ENCODE measurements at places on chromosomes 7 and 10. TPM values are rescaled to one million over a fixed set of nuclear protein-coding genes. Genes with fewer than 3 reads are reported as not detected.

DNA sequence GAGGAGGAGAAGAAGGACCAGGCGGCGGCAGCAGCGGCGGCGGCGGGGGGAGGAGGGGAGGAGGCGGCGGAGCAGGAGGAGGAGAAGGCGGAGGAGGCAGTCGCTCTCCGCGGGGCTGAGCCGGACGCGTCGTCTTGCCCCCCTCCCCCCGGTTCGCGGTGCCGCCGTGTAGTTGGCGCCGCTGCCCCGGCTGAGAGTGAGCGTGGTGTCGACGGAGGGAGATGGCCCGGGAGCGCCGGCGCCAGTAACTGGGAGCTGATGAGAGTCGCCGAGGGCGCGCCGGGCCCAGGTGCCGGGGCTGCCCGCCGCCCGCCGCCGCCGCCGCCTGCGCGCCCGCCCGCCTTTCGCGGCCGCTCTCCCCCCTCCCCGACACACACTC lies 257 bp downstream of the WAC start:
- H3K36me3 ChIP-seq = peaks cover 31% of the 10 kb centered on the region
- H3K4me1 ChIP-seq = peaks cover 45% of the 10 kb centered on the region
- peak overlapping the region; percentile 98 for H3K27ac ChIP-seq
- H3K4me3 ChIP-seq = no peak overlapping the region

GRCh38 chr7:71553306-71553705 lies 421.4 kb downstream of the GALNT17 start:
- no peaks in the 10 kb centered on the region for H3K27me3 ChIP-seq
- H3K27ac ChIP-seq = no peak overlapping the region
- no peaks in the 10 kb centered on the region for H3K36me3 ChIP-seq
- no peak overlapping the region for H3K4me3 ChIP-seq

DNA sequence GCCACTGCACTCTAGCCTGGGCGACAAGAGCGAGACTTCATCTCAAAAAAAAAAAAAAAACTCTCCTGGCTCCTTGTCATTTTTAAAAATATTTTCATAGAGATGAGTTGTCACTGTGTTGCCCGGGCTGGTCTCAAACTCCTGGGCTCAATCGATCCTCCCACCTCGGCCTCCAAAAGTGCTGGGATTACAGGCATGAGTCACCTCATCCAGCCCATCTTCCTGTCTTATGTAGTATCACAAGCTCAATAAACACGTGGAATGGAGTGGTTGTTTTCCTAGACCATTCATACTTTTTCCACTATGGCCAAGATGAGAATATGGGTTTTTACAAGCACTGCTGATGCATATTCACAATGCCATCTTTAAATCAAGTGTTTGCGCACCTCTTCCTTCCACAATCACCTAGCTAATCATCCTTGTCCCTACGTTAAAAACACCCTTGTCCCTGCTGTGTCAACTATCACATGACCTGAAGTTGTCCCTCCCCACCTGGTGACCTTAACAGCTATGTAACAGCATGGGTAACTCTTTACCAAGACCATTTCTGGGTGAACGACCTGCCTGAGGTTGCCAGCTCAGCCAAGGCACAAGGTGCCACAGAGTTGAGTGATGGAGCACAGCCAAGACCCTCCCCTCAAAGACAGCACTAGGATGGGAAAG lies 21.3 kb downstream of the DLG5 start:
- no peak overlapping the region for H3K4me3 ChIP-seq
- no peaks in the 10 kb centered on the region for H3K36me3 ChIP-seq
- no peaks in the 10 kb centered on the region for H3K27me3 ChIP-seq
- DNase-seq = no peak
- H3K4me1 ChIP-seq = no peaks in the 10 kb centered on the region

GRCh38 chr7:153404781-153405279 lies 645.3 kb downstream of the ACTR3B start:
- H3K36me3 ChIP-seq = no peaks in the 10 kb centered on the region
- no peaks in the 10 kb centered on the region for H3K4me1 ChIP-seq
- DNase-seq = no peak
- H3K4me3 ChIP-seq = no peak overlapping the region
- H3K27me3 ChIP-seq = no peaks in the 10 kb centered on the region

- H3K4me1 ChIP-seq = no peaks in the 10 kb centered on the region
- H3K4me3 ChIP-seq = no peak overlapping the region
- DNase-seq = no peak
- H3K27me3 ChIP-seq = no peaks in the 10 kb centered on the region
- H3K36me3 ChIP-seq = peaks cover 5% of the 10 kb centered on the region
- no peak overlapping the region for H3K27ac ChIP-seq
Observed at GRCh38 chr7:37198041-37198905, 250.4 kb downstream of the ELMO1 start.

- no peak for DNase-seq
- peak overlapping the region; percentile 100 for H3K4me3 ChIP-seq
- no peaks in the 10 kb centered on the region for H3K36me3 ChIP-seq
- H3K27me3 ChIP-seq = no peaks in the 10 kb centered on the region
Observed at GRCh38 chr10:119597405-119598186, 832 bp upstream of the TIAL1 start.

GRCh38 chr7:17234398-17235031 lies 63.9 kb upstream of the AHR start:
- peak overlapping the region; percentile 88 for H3K27ac ChIP-seq
- no peaks in the 10 kb centered on the region for H3K27me3 ChIP-seq
- H3K4me3 ChIP-seq = peak overlapping the region; percentile 23
- no peaks in the 10 kb centered on the region for H3K36me3 ChIP-seq
- peaks cover 23% of the 10 kb centered on the region for H3K4me1 ChIP-seq
- DNase-seq = peak; percentile 75

DNA sequence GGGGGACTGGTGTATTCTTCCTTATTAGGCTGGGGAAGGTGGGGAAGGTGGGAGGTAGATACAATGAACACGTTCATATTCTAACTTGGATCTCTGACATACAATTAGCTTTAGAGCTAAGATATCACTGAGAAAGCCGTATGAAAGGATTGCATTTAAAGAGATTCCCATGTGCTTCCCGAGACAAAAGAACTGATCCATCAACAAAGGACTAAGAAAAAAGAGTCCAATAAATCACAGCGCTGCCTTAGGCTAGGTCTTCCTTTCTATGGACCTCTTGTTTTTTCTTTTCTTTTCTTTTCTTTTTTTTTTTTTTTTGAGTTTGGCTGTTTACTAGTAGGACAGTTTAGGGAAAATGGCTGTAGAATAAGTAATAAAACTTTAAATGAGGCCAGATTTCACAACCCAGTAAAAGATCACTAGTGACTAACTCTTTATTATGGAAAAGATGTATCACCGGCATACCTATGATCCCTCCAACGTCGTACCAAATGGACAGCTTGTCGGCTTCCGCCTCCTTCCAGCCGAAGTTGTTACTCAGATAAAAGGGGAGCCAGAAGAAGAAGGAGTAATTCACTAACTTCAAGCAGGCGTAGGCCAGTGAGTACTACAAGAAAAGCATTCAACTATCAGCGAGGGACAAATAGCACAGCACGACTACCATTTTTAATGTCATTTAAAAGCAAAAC lies 50.0 kb downstream of the SLC37A3 start:
- peaks cover 13% of the 10 kb centered on the region for H3K36me3 ChIP-seq
- H3K4me1 ChIP-seq = no peaks in the 10 kb centered on the region
- H3K27me3 ChIP-seq = no peaks in the 10 kb centered on the region
- no peak for DNase-seq
- no peak overlapping the region for H3K27ac ChIP-seq

DNA sequence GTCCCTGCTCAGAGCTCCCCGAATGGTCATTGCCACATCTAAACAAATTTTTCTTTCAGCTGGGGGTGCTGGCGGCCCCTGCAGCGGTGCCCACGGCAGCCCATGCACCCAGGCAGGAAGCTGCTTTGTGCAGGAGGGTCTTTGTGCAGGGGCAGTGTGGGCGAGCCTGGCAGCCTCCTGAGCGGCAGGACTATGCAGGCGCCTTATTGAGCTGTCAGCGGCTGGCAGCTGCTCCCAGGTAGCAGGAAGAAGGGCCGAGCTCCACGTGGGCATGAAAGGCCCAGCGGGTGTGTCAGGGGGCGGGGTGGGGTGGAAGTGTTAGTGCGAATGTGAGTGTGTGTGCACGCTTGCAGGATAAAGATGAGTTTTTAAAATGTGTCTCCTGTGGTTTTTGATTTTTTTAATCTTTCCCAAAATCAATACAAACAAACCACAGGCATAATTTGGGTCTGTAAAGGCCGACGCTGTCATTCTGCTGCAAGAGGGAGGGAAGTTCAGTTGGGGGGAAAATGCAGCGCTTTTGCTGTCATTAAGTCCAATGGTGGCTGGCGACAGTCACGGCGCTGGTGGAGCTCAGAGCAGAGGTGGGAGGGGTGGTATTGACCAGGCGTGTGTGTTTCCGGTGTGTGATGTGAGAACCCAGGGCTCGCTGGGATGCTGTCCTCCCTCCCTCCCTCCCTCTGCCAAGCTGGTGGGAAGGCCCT lies 83.9 kb downstream of the LHPP start:
- no peaks in the 10 kb centered on the region for H3K36me3 ChIP-seq
- H3K27me3 ChIP-seq = no peaks in the 10 kb centered on the region
- H3K27ac ChIP-seq = no peak overlapping the region
- DNase-seq = no peak
- H3K4me3 ChIP-seq = no peak overlapping the region

GRCh38 chr10:31769564-31769963 lies 159.1 kb downstream of the ARHGAP12 start:
- H3K27ac ChIP-seq = no peak overlapping the region
- DNase-seq = no peak
- H3K36me3 ChIP-seq = no peaks in the 10 kb centered on the region
- no peak overlapping the region for H3K4me3 ChIP-seq
- no peaks in the 10 kb centered on the region for H3K4me1 ChIP-seq

- H3K27me3 ChIP-seq = no peaks in the 10 kb centered on the region
- no peak overlapping the region for H3K27ac ChIP-seq
- no peak for DNase-seq
- H3K36me3 ChIP-seq = no peaks in the 10 kb centered on the region
- H3K4me3 ChIP-seq = no peak overlapping the region
Observed at GRCh38 chr7:154709840-154710520, 292.9 kb downstream of the PAXIP1 start.

DNA sequence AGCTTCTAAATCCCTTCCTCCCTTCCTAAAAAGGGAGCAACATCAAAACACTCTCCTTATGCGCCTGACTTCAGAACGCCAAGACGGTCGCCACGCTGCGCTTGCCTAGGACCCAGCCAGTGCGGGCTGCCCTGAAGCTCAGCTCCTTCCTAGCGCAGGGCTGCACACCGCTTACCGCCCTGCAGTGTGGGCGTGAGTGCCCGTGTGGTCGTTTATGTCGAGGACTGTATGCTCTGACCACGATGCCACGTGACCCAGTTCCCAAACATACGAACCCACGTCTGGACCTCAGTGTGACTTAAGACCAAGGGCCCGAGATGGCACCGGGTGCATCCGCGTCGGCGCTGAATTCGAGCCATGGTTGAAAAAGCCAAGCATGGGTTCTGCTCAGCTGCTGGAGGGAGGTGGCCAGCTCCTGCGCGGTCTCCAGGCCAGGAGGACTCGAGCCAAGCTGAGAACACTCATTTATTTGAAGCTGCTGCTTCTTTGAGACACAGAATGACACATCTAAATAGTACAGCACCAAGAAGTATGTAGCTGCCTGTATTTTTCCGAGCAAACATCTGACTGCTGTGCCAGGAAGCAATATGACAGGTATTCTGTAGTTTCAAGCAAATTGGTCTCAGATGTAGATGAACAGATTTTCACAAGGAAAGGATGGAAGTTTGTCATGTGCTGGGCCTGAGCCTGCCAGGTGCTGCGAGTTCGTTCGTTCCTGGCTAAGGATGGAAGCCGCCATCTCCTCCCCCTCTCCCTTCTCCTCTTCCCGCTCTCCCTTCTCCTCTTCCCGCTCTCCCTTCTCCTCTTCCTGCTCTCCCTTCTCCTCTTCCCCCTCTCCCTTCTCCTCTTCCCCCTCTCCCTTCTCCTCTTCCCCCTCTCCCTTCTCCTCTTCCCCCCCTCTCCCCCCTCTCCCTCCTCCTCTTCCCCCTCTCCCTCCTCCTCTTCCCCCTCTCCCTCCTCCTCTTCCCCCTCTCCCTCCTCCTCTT lies 184.7 kb downstream of the EBF3 start:
- no peak overlapping the region for H3K4me3 ChIP-seq
- H3K36me3 ChIP-seq = no peaks in the 10 kb centered on the region
- no peak for DNase-seq
- H3K27me3 ChIP-seq = no peaks in the 10 kb centered on the region

The CLRN3 gene
- total RNA-seq = not detected

The H2BK1 gene
- total RNA-seq = 0.57 TPM

The UCN3 gene
- total RNA-seq = not detected

The HUS1 gene
- total RNA-seq = 65.0 TPM
